ENCODE measurements at places on chromosomes 6 and 20.

DNA sequence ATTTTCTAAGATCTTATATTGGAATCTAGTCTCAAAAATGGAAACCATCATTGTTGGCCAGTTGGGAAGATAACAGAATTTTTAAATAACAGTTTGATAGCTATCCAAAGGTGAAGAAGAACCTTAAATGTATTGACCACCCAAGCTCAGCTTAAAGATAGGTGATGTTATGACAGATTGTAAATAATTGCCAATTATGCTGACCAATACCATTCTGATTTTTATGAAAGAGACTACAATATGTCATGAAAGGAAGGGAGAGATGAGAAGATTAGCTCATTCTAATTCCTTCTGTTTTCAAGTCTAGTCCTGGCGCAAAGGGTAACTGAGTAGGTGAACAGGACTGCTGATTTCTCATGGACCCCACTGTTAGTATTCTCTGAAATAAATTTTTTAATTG lies 5.7 kb upstream of the TAB2 start:
- DNase-seq, result no peak

DNA sequence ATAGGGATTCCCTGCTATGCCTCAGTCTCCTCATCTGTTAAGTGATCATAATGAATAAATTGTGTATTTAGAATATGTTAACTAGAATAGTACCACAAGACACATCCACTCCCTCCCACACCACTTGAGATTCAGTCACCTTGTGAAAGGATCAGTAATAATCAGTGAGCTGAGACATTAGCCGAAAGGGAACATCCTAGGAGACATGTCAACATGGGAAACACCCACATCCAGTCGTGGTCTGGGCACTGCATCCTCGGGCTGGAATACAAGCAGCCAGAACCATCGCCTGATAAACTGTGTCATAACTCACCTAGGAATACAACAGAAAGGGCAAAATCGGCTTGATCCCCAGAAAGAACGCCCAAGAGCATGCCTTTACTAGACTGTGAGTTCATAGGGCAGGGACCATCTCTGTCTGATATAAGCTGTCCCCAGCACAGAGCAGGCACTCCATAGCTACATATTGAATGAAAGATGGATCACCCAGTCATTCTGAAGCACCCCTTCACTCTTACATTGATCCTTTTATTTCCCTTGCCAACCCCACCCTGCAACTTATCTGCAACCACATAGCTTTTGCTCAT lies 23.9 kb downstream of the RIPOR2 start:
- no peak for DNase-seq

DNA sequence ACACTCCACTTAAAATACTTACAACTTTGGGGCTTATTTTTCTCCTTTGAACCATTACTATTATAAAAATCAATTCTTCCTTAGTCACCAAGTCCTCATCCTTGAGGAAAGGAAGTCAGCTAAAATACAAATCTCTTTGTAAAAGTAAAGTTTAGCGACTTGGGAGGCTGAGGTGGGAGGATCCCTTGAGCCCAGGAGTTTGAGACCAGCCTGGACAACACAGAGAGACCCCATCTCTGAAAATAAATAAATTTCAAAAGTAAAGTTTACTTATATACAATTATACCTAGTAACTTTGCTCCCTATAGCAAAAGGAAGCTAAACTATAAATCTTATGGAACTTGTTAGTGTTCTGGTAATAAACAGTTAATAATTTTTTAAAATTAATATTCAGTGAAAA lies 40.4 kb downstream of the MYB start:
- no peak for DNase-seq

- no peak for DNase-seq
These were observed 9.1 kb downstream of the BCL2L1 start for GRCh38 chr20:31713312-31714273.

DNA sequence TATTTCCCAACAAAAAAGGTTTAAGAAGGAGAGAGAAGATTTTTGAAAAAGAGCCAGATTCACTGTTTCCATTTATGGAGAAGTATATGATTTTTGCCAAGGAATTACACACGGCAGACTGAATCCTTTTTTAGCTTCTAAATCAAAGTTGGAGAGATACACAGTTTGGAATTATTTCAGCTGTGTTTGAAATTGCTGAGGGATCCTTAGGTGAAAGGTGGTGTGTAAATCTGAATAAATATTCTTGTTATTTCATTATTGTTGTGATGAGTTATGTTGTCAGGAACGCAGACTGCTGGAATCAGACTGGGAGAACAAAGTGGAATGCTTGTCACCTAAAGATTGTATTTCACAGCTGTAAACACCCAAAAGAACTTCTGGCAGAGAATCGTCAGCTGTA lies 168.5 kb upstream of the AKIRIN2 start:
- no peak for DNase-seq

- DNase-seq, result no peak
These were observed 62.1 kb downstream of the FOXO3 start for GRCh38 chr6:108622641-108623298.

GRCh38 chr6:160421854-160422253 lies 73.7 kb downstream of the SLC22A3 start:
- DNase-seq, result no peak

GRCh38 chr20:63698739-63699465 lies 2.5 kb downstream of the TNFRSF6B start:
- DNase-seq, result peak; percentile 88

GRCh38 chr20:60903325-60903971 lies 348.6 kb upstream of the CDH4 start:
- no peak for DNase-seq

DNA sequence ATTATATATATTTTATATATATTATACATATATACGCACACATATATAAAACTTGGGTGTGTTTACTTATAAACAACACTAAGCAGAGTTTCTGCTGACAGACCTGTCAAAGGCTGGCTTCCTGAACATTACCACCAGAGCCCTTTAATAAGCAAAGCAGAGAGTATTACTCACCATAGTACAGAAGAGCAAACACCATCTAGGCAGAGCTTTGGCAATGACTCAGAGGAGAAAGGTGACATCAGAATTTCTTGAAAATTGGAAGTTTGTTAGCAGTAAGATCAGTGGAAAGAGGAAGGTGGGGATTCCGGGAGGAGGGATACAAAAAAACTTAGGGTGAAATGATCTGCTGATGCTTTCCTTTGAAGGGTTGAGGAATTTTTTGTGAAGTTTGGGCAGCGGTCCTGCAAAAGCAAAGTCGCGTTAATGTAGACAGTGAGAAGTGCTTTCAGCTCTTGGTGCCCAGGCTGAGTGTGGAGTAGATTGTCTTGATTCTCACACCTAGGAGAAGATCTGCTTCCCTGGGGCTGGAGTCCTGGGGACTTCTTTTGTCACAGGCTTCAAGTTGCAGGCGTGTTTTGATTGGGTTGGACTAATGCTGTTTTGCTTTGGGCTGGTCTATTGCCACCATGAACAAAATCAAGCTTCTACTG lies 109.6 kb upstream of the BACH2 start:
- DNase-seq, result peak; percentile 48

GRCh38 chr6:142011156-142011555 lies 121.6 kb upstream of the GJE1 start:
- DNase-seq, result no peak

- no peak for DNase-seq
These were observed 33.5 kb downstream of the SMAP1 start for GRCh38 chr6:70700922-70701876.

DNA sequence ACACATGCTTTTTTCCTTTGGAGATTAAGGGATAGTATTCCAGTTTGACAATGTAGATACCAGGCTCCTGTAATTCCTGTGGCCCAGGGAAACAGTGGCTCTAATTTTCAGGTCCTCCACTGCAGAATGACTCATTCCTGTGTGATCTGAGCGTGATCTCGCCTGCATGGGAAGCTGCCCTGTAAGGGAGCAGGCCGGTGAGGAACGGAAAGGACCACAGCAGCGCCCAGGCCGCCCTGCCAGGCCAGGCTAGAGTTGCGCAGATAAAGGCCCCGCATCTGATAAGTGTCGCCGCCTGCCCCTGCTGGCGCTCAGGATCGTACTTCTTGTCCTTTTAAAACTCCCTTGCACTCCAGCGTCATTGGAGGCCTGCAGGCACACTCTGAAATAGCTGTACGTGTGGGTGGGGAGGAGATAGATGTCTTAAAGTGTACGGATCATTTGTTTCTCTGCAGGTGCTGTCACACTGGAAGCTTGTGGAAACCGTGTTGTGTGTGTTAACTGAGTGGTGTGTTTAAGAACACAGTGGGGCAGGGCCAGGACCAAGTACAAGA lies 60.7 kb downstream of the SYNJ2 start:
- no peak for DNase-seq

- DNase-seq, result no peak
These were observed 113.5 kb downstream of the SAMD5 start for GRCh38 chr6:147621961-147622360.

DNA sequence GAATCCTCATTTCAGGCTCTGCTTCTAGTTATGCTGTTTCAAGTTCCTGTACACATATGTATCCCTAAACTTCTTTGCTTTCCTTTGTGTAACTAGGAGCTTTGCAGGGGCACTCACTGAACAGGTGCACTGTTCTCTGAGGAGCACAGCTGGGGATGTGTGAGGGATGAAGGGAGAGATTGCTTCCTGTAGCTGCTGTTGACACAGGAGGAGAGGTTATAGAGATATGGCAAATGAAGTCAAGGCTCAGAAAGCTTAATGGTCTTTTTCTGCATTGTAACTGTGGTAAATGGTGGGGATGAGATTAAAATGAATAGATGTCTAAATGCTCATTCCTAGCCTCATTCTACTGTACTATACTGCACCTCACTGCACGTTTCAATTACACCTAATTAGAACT lies 454.3 kb downstream of the BTBD3 start:
- DNase-seq, result no peak

DNA sequence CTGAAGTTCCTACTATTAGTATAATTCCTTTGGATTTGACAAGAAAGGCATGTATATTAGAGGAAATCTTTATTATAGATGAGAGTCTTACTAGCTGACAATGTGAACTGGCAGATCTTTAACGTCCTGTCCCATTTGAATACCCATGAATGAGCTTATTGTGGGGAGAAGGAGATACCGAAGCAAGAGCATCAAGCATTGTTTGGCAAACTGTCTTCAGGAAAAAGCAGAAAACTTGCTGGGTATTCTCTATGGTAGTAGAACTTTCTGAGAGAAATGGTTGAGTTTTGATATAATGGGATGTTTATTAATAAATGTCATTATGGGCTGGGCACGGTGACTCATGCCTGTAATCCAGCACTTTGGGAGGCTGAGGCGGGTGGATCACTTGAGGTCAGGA lies 18.3 kb downstream of the RSPO3 start:
- DNase-seq, result no peak

DNA sequence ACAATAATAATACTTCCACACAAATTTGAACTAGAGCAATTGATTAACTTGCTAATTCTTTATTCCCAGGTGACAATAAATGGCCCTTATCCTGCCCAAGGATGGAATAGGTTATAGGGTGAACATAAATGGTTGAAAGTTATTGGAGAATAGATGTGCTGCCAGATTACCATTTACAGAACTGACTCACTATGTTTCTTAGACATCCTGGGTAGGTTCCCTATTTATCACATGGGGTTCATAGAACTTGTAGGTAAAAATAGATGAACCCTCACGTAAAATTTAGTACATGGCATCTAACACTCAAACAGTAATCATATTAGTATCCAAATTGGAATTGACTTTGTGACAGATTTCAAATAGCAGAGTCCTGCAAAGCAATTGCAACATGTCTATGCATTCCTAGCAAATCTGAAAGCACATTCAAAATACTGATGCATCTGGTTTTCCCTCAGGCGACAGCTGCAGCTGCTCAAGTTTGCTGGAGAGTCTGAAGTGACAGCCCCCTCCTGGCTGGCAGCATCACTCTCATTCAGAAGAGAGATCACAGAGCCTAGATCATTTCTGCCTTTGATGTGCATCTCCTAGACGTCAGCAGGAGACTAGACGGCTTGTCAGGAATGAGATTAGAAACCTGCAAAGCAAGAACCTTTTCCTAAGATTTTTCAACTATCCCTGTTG lies 80.2 kb upstream of the RNF217 start:
- DNase-seq, result no peak

DNA sequence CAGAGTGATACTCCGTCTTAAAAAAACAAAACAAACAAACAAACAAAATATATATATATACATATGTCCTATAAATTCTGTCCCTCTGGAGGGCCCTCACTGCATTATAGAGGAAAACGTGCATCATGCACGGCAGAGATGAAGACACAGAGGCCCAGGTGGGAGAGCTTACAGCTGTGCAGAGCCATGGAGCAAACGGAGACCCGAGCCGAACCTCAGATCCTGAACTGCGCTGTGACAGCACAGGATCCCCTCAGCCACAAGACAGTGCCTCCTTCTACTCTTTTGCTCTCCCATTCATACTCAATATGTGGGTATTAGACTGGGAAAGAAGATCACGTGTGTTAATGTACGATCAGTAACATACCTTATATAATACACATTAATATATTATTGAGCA lies 81.6 kb downstream of the ZNF217 start:
- DNase-seq, result no peak

GRCh38 chr6:111952274-111952673 lies 79.0 kb upstream of the FYN start:
- DNase-seq, result no peak

DNA sequence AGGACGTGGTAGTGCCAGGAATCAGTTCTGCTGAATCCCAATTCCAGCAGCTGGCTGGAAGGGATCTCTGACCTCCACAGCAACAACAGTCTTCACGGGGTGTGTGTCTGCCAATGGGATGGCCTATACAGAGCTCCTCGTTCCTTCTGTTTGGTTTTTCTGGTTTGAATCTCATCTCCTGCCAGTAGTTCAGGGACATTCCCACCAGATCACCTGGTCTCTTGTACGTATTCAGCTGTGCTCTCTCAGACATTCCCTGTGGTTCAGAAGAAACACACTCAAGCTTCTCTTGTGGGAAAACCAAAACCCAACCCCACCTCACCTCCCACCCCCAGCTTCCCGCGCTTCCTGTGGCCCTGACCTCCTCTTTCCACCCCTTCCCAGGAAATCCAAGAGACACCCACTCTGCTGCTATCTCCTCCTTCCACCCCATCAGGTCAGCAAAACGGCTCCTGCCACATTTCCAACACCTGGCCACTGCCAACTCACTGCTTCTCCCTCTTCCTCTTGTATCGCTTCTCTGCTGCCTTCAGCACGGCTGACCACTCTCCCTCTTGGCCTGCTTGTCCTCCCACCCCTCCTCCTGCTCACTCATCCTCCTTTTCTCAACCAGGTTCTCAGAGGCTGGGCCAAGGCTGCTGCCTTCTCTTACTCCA lies 63.3 kb upstream of the PTGIS start:
- no peak for DNase-seq

DNA sequence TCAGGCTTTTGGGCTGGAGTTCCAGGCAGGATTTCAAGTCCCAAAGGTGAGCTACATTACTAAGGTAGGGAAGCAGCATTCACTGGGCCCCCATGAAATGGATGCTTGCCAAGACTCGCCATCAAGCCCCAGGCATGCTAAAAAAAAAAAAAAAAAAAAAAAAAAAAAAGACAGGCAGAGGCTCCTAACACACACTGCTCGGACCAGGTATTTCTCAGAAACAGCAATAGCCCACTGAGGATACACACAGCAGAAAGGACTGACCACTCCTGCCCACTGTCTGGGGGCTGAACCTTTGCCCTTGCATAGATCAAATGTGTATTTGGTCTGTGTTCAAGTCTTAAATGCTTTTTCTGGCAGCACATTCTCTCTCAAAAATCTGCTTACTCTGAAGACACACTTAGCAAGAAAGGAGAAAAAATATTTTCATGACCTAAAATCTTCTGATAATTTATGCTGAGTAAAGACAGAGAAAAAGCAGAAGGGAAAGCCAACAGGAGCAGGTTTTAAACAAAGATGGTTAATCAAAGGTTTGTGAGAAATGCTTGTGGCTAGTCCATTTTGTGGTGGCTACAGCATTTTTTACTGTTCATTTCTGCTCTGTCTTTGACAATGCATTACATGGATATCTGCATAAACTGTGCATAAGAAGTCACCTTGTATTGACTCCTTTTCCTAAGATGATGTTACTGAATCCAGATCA lies 37.9 kb upstream of the BEND6 start:
- no peak for DNase-seq

All from activated CD4-positive, alpha-beta memory T cell treated with anti-CD3 and anti-CD28 coated beads for 36 hours (primary cell).